ENCODE measurements at places on chromosomes 2 and 18.
A peak's percentile ranks its signal among the peaks of the same experiment; 100 is the strongest.

GRCh38 chr2:4499316-4500030 lies 796.1 kb downstream of the DCDC2C start:
- DNase-seq = no peak

GRCh38 chr2:38722271-38723061 lies 28.7 kb downstream of the SRSF7 start:
- DNase-seq = no peak

- no peak for DNase-seq
Measured at GRCh38 chr2:64213532-64214275, 69.5 kb upstream of the PELI1 start.

- DNase-seq = no peak
Measured at GRCh38 chr2:156601855-156602551, 165.8 kb downstream of the GPD2 start.

GRCh38 chr2:108215794-108216211 lies 24.0 kb upstream of the SULT1C3 start:
- DNase-seq = peak; percentile 59

DNA sequence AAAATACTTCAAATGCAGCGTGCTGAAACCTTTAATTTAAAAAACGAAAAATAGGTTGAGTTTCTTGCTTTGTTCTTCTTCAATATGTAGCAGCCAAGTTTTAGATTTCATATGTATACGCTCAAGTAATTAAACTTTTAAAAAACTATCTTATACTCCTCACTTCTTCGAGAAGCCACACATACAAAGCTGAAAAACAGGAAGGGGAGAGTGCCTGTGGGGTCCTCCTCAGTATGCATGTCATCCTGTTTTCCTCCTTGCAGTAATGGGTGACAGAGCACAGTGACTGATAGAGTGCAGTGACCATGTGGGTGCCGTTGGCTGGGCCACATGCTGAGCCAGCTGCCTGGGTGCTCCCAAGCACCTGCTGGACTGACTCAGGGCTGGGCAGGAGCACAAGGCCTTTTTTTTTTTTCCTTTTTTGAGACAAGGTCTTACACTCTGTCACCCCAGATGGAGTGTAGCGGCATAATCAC lies 33.3 kb downstream of the UXS1 start:
- DNase-seq = no peak

DNA sequence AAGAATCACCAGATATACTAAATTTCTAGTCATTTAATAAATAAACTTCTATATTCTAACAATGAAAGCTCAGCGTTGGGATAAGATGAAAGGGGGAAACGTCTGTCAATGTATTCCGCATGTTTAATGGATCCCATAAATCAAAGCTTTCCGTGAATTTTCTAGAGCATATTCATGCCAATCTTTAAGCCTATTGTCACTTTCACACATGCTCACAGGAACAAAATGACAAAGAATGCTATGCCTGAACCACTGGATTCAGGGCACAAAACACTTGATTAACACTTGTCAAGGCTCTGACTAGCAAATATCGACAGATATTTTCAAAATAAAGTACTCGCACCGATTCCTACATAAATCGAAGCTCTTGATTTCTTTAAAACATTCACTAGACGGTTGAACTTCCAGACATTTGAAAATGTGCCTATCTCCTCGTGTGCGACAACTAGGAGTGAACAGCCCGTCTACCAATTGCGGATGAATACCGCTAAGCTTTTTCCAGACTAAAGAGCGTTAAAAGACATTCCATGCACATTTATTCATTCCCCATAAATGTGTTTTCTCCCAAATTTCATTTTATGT lies 1.8 kb downstream of the TLK1 start:
- no peak for DNase-seq
